ENCODE measurements at places on chromosomes 12 and 14.

DNA sequence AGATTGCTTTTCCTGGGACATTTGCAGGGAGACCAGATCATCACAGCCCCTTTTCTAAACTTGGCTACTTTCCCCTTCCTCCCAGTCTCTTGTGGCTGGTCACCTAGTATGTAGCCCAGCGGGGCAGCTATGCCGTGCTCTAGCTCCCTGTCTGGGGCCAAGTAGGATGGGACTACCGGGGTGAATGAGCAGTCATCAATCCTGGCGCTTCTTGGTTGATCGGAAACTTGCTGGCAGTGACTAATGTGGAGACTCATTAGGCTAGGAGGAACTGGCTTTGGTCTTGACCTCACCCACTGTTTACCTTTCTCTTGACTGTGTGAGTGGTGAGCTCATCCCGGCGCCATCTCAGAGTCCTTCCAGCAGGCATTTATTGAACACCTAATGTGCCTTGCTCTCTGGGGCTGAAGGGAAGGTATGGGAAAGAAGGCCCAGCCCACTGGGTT lies 15.9 kb downstream of the PLEKHG3 start:
- no peak for DNase-seq

- DNase-seq: peak; percentile 32
Measured at GRCh38 chr12:101670007-101670671, 27.3 kb upstream of the CHPT1 start.

DNA sequence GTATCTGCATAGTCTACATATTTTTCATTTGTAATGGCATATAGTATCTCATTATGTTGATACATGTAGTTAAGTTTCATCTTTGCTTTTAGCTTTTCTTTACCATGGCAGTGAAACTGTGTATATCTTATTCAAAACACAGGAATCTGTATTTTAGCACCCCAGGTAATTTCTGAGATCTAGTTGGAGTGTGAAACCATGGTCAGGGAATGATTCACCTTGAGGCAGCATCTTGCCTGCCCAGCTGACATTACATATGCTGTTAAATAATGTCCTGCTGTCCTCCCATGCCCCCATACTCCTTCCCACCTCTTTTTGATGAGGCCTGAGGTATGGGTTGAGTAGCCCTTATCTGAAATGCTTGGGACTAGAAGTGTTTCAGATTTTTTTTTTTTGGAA lies 125.4 kb upstream of the ATF1 start:
- no peak for DNase-seq

- no peak for DNase-seq
Measured at GRCh38 chr12:100221523-100221922, 20.9 kb downstream of the ACTR6 start.

DNA sequence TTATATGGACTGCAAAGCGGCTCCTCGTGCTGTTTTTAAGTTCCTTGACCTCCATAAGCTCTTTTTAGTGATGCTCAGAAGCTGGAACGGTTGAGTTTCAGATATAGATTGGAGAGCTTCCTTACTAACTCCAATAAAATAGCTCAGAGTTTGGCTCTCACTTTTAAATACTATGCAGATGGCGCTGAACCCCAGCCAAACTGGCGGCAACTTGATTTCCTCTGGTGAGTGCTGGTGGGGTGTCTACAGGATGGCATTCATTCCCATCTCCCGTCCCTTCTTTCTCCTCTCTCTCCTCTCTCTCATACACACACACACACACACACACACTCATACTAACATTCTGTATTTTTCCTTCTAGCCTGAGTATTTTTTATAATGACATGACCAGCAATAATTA lies 346.3 kb downstream of the ETNK1 start:
- no peak for DNase-seq

GRCh38 chr12:25764892-25765291 lies 193.6 kb upstream of the RASSF8 start:
- DNase-seq: no peak

GRCh38 chr14:34050606-34051005 lies 99.7 kb upstream of the EGLN3 start:
- DNase-seq: no peak

- DNase-seq: no peak
Measured at GRCh38 chr14:29930283-29930682, 2.6 kb upstream of the PRKD1 start.

- no peak for DNase-seq
Measured at GRCh38 chr12:14422516-14423230, 57.2 kb downstream of the ATF7IP start.

GRCh38 chr14:92585981-92586937 lies 72.7 kb downstream of the RIN3 start:
- DNase-seq: peak; percentile 46

DNA sequence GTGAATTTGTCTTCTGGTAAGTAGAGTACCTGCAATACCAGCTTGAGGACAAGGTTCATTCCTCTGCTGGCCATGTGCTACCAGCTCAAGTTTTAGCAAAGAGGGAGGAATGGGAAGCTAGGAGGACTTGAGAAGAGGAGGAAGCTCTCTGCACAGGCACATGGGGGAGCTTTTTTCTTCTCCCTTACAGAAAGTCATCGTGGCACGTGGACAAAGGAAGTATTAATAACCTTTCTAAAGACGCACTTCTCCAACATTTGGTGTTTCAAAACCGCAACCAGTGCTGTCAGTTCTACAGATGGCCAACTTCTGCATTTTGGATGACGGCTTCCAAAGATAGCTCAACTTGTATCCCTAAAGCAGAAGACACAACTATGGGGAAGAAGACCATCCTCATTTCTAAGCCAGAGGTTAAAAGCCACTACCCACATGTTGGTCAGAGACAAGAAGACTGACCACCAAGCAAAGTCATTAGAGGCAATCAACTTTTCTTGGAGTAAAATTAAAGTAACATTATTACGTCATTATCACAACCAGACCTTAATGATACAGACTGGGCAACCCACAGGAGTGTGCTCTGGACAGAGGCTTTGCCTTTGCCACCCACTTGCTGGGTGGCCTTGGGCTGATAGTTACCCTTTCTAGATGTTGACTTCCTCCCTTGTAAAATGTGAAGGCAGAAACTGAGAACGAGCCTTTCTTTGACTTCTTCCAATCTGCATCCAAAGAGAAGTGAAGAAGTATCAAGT lies 12.3 kb upstream of the TMED10 start:
- peak; percentile 96 for DNase-seq

GRCh38 chr12:32486158-32486557 lies 86.8 kb downstream of the FGD4 start:
- DNase-seq: no peak

DNA sequence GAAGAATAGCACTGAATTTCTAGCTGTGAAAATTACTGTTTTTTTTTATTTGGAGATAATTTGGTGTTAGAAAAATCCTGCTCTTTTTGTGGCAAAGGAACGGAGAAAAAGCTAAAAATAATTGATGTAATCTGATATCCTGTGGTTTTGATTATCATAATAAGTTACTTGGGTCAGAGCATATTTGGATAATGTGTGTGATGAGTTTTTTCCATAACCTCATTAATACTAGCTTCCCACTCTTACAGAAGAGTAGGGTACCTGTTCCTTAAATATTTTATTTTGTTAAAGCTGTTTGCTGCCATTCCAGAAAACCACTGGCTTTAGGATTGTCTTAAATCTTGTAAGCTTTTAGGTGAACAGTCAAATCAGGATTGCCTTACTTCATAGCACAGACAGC lies 4.7 kb downstream of the PSMC6 start:
- no peak for DNase-seq

GRCh38 chr12:81809829-81810595 lies 50.9 kb upstream of the PPFIA2 start:
- DNase-seq: peak; percentile 61

DNA sequence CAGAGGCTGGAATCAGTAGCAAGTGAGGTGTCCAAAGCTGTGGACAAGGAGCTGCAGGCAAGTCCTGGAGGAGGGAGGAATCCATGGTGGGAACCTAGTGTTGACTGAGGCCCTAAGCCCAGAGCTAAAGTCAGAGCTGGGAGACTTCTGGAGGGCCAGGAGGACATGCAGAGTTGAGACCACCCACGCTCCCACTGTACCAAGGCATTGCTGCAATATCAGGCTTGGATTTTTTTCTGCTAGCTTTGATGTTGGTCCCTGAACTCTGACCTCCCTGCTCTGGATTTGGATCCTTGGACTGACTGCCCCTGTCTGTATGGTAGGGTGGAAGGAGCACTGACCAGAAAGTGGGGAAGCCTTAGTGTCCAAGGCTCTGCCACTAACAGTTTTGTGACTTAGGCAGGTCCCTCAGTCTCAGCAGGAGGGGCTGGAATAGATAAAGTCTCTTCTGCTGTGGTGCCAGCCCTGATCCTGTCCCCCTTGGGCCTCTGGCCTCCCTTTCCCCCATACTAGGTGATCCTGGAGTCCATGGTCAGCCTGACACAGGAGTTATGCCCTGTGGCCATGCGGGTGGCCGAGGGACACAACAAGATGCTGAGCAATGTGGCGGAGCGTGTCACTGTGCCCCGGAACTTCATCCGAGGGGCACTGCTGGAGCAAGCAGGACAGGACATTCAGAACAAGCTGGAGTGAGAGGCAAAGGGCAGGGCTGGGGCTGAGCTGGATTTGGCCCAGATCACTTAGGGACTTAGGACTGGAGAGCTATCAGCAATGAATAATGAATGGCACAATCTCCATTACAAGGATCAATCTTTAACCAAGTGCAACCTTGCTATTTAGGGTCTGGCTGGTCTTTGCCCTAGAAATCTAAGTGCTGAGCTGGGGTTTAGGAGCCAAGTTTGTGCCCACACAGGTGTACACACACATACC lies 9.4 kb downstream of the CARMIL3 start:
- DNase-seq: no peak

- no peak for DNase-seq
Measured at GRCh38 chr14:67623114-67623513, 3.4 kb downstream of the ARG2 start.

GRCh38 chr14:58177125-58177524 lies 22.8 kb upstream of the ACTR10 start:
- DNase-seq: no peak

DNA sequence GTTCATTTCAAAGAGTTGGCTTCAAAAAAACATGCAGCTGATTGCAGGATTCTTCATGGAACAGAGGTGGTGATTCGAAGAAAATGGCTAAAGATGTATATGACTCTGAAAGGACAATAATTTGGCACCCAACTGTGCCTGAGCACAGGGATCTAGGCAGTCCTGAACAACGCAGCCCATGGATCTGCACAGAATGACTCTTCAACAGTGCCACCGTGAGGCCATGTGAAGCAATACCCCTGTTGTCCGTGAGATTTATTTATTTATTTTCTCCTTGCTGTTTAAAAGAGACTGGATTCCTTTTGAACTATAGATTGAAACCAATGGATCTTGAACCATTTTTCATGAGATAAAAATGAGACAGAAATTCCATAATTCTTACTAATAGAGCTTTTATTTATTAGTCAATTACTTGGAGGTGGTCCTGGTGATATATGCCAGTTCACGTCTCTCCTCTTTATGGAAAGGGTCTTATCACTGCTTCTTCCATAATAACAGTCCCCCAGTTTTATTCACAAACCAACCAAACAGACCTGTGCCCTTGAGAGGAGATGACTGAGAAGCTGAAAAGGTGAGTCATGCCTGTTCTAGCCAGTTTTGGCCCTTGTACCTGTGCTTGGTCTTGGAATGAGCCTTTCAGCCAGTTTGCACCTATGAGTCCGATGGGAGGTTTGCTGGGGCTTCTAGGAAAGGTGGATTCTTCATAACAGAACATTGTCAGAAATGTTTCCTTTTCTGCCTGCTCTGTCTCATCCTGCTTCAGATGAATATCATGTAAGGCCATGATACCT lies 1598.3 kb downstream of the AACS start:
- no peak for DNase-seq

DNA sequence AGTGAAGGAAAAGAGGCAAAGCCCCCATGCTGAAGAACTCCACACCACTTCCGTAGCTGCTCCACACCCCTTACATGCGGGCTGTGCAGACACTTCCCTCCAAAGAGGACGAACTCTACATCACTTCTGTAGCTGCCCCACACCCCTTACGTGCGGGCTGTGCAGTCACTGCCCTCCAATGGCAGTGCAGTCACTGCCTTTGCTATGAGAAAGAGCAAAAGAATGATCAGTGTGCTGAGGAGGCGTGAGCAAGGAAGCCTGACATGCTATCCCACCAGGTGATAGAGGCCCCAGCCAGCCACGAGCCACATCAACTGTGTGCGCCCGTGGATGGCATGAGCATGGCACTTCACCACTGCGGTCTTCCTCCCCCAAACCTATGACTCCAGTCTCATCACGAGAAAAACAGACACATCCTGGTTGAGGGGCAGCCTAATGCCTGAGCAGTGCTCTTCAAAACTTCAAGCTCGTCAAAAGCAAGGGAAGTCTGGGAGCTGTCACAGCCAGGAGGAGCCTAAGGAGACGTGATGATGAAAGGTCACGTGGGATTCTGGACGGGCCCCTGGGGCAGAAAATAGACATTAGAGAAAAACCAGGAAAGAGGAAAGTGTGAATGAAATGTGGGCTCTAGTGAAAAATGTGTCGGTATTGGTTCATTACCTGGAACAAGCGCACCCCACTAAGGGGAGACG lies 60.8 kb upstream of the C14orf180 start:
- no peak for DNase-seq

- no peak for DNase-seq
Measured at GRCh38 chr14:102484316-102484715, 25.3 kb downstream of the ANKRD9 start.

GRCh38 chr12:3361146-3361545 lies 129.9 kb upstream of the PRMT8 start:
- no peak for DNase-seq

DNA sequence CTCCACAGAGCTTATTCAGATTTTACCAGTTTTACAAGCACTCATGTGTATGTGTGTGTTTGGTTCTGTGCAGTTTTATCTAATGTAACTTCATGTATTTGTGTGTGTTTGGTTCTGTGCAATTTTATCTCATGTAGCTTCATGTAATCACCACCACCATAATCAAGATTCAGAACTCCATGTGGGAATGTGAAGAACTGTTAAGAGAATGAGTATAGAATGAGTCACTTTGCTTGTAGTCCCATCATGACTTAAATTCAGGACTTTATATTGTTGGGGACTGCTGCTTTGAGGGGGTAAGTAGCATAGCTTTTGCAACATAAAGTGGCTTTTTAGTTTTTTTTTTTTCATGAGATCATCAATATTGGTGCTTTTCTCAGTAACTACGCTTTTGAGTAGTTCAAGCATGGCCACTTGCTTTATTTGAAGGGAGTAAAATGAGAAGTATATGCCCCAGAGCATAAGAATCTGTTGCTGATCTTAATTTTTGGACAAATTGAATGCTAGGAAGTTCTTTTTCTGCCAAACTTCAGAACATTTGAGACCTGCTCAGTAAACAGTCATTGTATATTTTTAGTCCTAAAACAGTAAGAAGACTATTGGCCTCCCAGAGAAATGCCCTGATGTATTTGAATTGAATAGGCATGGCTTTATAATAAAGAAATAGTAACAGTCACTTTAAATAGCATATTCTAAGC lies 28.8 kb downstream of the PROX2 start:
- no peak for DNase-seq

DNA sequence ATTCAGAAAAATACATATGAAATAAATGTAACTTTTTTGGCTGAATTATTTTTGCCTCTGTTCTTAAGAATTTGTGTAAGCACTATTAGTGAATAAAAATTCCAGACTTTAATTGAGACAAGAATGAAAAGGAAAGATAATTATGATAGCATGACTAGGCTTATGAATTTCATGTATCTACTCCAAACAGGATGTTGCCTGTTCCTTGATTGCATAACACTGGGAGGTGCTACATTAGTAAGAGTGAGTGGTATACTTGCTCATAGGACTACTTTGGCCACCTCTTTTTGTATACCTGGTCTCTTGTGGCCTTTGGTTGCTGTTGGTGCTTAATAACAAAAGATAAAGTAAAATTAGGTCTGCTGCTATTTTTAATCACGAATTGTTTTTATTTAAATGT lies 112.8 kb downstream of the NAV3 start:
- no peak for DNase-seq

- DNase-seq: no peak
Measured at GRCh38 chr14:96579358-96579757, 77.2 kb downstream of the PAPOLA start.

- no peak for DNase-seq
Measured at GRCh38 chr14:32205984-32206383, 2.9 kb upstream of the RNU6-8 start.
